ENCODE measurements at places on chromosomes 12 and 14.

GRCh38 chr12:127290251-127290650 is 976.7 kb upstream of the TMEM132C start:
- DNase-seq: no peak

DNA sequence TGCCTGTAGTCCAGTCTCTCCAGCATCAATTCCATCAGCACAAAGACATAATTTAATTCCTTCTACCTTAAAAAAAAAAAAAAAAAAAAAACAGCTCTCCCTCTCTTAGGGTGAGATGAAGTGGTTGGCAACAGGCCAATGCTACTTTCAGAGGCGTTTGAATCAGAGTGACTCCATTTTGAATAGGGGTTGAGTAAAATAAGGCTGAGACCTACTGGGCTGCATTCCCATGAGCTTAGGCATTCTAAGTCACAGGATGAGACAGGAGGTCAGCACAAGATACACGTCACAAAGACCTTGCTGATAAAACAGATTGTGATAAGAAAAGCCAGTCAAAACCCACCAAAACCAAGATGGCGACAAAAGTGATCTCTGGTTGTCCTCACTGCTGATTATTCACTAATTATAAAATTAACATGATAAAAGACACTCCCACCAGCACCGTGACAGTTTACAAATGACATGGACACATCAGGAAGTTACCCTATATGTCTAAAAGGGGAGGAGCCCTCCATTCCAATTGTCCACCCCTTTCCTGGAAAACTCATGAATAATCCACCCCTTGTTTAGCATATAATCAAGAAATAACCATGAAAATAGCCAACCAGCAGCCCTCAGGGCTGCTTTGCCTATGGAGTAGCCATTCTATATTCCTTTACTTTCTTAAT is 6.9 kb upstream of the TCL1B start:
- DNase-seq: no peak

DNA sequence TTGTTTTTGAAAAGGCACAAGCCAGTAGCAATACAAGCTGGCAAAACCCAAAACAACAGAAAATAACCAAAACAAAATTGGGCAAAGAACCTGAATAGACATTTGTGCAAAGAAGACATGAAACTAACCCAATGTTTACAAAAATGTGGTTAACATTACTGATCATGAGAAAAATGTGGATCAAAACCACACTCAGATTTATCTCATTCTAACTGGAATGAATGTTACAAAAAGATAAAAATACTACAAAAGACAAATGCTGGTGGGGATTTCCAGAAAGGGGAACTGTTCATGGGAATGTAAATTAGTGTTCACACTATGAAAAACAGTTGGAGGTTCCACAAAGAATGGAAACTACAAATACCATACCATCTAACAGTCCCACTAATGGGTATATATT is 26.6 kb downstream of the ASCL4 start:
- DNase-seq: no peak

DNA sequence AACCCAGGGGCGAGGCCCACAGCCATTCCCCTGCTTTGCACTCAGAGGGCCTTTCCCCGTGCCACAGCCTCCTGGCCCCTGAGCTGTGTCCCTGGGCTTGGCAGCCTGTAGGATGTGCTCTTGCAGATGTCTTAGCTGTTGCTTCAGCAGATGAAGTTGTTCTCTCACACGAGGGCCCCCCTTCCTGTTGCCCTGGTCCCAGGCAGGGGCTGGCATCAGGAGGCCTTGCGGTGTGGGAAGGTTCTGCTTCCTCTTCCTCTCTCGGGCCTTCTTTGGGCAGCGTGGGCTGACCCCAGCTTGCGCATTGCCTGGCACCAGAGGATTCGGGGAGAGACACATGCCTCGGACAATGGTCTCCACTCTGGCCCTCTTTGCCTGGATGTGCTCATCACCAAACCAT is 12.7 kb downstream of the PROX2 start:
- no peak for DNase-seq

DNA sequence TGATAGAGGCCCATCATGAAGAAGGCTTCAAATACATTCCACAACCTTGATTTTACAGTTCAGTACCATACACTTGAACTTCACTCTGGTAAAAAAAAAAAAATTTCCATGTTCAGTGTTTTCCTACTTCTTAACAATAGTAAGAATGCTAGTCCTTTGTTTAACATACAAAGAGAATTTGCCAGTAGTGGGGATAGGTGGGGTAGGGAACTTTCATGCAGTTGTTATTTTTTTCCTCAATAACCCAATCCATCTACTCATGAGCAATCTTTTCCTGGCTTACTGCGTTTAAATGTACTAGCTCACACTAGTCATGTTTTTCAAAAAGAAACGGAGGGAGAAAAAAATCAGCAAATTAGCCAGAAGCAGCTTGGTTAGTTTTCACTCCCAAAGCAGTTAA is 206.1 kb downstream of the PRKD1 start:
- no peak for DNase-seq

GRCh38 chr14:84087986-84088531 is 1441.9 kb upstream of the FLRT2 start:
- DNase-seq: no peak

DNA sequence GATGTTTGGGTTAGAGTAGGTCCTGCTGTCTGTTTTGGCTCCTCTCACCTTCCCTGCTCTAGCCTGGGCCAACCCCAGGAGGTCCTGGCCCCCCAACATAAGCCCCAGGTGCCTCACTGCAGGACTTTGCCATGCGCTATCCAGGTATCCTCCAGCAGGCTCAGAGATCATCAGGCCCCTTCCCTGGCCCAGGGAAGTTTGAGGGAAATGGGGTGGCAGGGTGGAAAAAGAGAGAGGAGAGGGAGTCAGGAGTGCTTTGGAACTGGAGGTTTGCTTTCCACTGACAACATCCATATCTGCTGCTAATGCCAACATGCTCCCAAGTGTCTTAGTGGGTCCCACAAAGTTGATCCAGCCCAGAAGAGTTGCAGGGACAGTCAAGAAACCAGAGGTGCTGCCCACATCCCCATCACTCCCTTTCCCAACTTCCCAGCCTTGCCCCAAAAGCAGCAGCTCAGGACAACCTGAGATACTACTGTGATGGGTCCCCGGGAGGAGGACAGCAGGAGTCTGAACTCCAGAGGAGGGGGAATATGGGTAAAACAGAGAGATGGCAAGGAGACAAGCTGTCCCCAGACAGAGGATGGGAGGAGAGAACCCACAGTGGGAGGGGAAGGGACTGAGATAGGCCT is 677 bp downstream of the TNS2 start:
- no peak for DNase-seq

DNA sequence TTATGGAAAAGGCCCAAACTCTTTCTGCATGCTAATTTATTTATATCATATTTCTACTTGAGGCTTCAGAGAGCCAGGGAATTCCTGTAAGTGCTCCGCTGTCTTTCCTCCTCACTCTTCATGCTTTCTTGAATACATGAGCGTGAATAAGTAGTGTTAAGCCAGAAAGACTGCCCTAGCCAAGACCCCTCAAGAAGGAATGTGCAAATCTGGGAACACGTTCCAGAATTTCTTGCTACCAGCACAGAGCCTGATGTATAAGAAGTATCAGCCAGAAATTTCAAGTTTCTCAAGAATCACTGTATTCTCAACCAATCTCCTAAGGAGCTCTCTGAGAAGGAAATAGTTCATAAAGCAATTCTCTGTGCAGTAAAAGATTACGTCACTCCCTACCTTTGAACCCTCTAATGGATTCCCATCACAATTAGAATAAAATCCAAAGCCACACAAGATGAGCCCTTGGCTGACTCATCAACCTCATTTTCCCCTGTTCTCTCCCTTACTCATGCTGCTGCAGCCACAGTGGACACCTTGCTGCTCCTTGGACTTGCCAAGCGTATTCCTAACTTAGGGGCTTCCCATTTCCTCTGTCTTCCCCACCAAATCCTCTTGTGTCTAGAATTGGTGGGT is 6.9 kb upstream of the TSPAN8 start:
- no peak for DNase-seq

GRCh38 chr14:103863245-103863644 is 15.9 kb upstream of the PPP1R13B start:
- no peak for DNase-seq

- no peak for DNase-seq
Observed at GRCh38 chr12:42468921-42469320, 120.6 kb downstream of the PRICKLE1 start.

- no peak for DNase-seq
Observed at GRCh38 chr12:126389220-126389841, 1324.1 kb downstream of the AACS start.

DNA sequence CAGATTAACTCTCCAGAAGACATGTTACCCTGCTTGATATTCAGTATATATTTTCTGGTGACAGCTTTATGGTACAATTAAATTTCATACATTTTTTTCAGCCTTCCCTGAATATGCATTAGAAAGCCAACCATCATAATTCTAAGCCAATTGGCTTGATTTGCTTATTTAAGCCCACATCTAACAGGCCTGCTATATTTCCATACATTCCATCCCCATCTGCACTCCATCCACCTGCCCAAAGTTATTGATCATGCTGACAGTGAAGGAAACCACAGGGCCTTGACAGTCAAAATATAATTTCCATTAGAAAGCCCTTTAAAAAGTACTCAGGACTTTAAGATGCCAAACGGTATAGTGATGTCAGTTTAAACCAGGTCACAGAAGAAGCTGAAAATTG is 164.3 kb downstream of the GXYLT1 start:
- no peak for DNase-seq

DNA sequence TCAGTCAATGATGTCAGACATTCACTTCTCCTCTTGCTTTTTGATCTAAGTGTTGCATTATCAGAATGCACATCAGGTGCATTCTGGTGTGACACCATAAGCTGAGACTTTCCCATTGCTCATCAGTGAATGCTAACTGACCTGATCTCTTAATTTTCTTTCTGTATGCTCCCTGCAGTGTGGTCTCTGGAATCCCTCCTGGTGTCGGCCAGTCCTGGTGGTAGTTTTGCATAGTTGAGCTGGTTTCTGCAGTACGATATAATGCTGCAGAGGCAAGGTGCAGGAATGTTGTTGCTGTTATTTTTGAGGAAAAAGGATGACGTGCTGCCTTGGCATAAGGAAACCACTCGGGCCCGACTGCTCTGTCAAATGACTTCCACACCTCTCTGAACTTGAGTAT is 11.0 kb upstream of the SRP54 start:
- no peak for DNase-seq

DNA sequence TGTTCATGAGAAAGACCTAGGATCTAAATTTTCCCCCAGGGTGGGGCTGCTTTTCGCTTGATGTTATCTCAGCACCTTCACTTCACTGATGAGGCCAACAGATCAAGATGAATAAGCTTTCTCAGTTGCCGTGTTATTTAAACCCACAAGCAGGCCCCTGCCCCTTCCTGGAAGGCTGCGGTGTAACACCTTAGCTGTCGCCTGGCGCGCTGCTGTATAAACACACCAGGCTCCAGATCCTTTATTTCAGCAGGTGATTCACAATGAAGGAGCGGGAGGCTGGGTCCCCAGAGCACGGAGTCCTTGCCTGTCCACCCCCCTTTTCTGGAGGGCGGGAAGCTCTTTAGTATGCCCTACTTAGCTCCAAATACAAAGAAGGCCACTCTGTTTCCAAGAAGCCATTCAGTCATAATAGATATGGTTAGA is 515.4 kb downstream of the FUT8 start:
- DNase-seq: no peak

DNA sequence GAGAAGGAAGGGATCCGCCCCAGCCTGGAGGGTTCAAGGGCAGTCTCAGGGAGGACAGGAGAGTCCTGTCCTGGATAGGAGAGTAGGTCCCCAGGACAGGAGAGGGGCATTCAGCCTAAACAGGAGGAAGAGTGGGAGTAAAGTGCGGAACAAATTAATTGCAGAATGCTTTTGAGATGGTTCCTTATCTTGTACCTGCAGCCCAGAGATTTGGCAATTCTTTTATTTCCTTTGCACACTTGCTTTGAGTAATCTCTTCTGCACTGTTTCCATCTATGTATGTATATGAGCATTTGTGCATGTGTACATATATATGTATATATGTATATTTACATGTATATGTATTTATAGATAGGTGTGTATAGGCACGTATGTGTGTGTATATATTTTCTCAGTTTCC is 22.7 kb downstream of the PLEK2 start:
- no peak for DNase-seq

GRCh38 chr14:21680072-21680471 is 6.5 kb upstream of the OR4E1 start:
- DNase-seq: no peak

- peak; percentile 53 for DNase-seq
Observed at GRCh38 chr14:100440758-100441203, 117.6 kb downstream of the SLC25A47 start.

GRCh38 chr12:6816598-6816997 is 5.0 kb upstream of the GPR162 start:
- DNase-seq: no peak

DNA sequence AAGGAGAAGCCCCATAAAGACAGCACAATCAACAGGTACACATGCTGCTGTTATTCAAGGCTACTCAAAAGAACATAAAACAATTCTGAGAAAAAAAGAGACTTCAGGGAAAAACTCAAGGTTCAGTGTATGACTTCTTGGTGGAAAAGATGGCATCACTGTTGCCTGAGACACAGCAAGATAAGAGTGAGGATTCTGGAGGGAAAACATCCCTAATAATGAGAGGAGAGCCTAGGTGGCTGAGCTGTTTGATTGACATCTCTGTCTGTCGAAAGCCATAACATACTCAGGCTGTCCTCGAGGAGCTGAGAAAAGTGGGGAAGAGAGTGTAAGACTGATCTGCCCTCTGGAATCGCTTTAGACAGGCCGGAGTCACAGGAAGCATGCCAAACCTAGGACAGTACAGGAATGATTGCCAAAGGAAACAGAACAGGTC is 193.4 kb upstream of the AMIGO2 start:
- no peak for DNase-seq

GRCh38 chr14:83019744-83020414 is 1486.2 kb upstream of the SEL1L start:
- DNase-seq: no peak

All from cerebellar nuclear complex (tissue), 1 donor.